Fibroblast of gingiva (primary cell): ENCODE measurements at places on chromosomes 5 and 9.

GRCh38 chr9:18756712-18757125, 276.3 kb downstream of the SAXO1 start:
- DNase-seq = no peak

DNA sequence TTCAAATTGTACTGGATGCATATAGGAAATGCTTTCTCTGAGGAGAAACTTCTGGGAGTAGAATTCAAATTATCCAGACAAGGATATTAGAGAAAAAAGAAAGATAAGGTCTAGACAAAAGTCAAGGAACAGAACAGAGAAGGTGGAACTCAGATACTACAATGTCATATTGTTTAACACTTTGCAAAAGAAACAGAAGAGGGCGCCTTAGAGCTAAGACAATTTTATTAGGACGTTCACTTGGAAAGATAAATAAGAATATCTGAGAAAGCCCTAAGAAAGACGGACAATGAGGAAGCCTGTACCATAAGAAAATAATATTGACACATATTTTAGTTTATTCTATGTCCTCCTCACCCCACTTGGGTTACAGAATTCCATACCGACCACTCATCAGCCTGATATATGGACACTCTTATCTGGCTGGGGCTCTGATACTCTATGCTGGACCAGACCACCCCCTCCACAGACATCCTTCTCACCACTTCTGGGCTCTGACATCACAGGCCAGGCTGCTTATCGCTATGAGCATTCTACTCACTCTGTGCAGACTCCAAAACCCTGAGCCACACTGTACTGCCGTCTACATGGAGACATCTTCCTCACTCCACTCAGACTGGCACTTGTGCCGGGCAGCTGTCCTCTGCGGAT, 9.1 kb upstream of the AK3 start:
- DNase-seq = peak; percentile 31

DNA sequence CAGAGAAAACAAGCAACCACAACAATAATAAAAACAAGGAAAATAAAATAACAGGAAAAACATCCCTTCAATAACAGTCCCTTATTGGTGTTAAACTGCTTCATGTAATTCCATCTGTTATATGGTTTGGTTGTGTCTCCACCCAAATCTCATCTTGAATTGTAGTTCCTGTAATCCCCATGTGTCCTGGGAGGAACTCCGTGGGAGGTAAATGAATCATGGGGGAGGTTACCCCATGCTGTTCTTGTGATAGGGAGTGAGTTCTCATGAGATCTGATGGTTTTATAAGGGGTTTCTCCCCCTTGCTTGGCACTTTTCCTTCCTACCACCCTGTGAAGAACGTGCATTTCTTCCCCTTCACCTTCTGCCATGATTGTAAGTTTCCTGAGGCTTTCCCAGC, 369.8 kb downstream of the TMEM232 start:
- DNase-seq = peak; percentile 32

DNA sequence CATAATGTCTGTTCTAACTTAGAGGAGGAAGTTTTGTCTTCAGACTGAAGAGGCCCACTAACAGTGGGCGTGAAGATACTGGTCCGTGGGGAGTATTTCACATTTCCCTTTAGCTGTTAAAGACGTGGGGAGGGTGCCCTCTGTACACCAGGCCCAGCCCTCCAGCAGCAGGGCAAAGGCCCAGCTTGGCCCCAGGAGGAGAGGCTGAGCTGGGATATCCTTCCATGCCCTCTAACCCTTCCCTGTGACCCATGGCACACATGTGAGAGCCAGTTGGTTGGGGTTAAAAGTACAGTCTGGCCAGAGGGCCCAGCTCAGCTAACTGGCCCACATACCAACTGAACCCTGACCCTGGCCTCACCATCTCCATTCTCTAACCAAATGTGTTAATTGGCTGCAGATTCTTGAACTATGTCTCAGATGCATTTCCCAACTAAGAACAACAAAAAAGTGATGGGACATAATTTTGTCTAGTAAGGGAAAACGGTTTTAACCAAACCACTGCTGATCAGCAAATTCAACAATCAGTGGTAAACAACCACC, 74.4 kb downstream of the LHFPL2 start:
- peak; percentile 63 for DNase-seq

DNA sequence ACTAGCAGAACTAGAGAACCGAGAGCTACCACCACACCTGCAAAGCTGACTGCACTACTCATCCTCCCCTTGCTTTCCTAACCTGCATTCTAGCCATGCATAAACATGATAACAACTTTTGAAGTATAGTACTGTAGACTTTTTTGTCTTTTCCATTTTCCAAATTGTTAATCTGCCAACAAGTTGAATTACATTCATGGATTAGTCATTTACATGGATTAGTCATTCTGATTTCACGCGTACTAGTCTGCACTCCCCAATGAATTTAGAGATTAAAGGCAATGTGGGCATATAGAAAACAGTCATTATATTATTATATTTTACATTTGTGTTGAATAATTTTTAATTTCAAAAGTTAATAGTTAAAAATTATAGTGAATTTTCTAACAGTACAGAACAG, 81.4 kb downstream of the EDIL3 start:
- DNase-seq = no peak

GRCh38 chr5:74673011-74673790, 11.8 kb upstream of the HEXB start:
- peak; percentile 56 for DNase-seq

DNA sequence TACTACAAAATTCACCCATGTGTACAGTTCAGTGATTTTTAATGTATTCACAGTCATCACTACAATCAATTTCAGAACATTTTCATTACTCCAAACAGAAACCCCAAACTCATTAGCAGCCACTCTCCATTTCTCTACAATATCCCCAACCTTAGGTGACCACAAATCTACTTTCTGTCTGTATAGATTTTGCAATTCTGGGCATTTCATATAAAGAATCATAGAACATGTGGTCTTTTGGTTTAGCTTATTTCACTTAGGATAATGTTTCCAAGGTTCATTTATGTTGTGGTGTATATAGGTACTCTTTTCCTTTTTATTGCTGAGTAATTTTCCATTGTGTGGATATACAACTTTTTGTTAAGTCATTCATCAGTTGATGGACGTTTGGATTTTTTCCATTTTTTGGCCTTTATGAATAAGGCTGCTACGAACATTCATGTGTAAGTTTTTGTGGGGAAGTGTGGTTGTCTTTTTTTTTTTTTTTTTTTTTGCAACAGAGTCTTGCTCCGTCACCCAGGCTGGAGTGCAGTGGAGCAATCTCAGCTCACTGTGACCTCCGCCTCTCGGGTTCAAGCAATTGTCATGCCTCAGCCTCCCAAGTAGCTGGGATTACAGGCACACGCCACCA, 54.5 kb downstream of the DOCK8 start:
- no peak for DNase-seq

DNA sequence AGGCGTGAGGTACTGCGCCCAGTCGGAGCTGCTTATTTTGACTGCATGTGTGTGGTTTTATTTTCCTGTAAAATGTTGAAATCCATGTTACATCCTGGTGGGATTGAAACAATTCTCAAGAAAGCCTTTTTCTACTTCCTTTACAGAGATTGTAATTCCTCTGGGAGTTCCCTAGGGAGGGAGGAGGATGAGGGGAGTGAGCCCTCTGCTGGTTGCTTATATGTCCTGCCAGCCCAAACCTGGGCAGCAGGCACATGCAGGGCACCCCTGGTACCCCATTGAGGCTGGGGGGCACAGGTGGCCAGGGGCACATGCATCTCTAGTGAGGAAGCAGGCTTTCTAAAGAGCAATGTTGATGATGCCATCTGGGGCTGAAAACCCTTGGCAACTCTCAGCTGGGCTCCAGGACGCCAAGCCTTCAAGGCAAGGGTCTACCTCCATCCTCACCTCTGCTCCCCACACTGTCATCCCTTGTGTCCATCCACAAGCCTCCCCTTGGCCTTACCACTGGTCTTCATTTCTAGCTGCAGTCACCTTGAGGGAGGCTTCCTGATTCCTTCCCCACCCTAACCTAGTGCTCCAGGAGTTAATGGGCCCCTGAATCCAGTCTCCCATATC, 84.7 kb upstream of the TNFSF8 start:
- DNase-seq = peak; percentile 51

DNA sequence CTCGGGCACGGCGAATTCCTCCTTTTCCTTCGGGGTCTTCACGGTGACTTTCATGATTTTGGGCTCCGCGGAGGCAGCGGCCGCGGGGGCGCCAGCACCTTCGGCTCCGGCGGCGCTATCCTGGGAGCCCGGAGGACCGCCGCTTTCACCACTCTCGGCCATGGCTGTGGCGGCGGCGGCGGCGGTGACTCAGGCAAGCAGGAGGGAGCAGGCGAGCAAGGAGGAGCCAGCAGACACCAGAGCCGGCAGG, 315 bp downstream of the UBQLN1 start:
- DNase-seq = no peak

DNA sequence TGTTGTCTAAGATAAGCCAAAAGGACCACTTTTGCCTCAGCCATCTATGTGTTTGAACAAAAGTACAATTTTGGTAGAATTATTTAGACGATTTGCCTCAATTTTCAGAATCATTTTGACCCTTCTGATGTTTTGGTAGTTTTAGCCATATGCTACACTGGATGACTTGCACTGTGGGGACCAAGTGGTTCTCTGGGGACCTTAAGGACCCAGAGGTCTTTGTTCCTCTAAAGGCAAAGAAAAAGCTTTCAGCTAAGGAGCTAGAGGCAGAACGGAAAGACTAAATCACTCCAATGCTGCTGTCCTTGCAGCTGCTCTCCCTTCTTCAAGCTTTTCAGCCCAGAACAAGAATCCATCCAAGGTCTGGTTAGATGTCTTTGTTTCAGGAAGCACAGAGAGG, 51.0 kb upstream of the APC start:
- no peak for DNase-seq

DNA sequence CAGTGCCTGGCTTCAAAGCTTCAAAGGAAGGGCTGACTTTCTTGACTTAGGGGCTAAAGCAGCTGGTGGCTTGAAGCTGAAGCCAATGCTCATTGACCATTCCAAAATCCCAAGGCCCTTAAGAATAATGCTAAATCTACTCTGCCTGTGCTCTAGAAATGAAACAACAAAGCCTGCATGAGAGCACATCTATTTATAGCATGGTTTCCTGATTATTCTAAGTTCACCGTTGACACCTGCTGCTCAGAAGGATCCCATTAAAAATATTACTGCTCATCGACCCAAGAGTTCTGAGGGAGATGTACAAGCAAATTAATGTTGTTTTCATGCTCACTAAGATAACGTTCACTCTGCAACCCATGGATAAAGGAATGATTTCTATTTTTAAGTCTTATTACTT, 6.7 kb downstream of the TMEM174 start:
- DNase-seq = no peak

- DNase-seq = peak; percentile 14
Observed at GRCh38 chr5:172683645-172684471, 42.8 kb downstream of the NEURL1B start.

GRCh38 chr9:120891245-120891883, 14.4 kb upstream of the PHF19 start:
- no peak for DNase-seq

- peak; percentile 67 for DNase-seq
Observed at GRCh38 chr5:38451074-38451725, 105.2 kb downstream of the LIFR start.

DNA sequence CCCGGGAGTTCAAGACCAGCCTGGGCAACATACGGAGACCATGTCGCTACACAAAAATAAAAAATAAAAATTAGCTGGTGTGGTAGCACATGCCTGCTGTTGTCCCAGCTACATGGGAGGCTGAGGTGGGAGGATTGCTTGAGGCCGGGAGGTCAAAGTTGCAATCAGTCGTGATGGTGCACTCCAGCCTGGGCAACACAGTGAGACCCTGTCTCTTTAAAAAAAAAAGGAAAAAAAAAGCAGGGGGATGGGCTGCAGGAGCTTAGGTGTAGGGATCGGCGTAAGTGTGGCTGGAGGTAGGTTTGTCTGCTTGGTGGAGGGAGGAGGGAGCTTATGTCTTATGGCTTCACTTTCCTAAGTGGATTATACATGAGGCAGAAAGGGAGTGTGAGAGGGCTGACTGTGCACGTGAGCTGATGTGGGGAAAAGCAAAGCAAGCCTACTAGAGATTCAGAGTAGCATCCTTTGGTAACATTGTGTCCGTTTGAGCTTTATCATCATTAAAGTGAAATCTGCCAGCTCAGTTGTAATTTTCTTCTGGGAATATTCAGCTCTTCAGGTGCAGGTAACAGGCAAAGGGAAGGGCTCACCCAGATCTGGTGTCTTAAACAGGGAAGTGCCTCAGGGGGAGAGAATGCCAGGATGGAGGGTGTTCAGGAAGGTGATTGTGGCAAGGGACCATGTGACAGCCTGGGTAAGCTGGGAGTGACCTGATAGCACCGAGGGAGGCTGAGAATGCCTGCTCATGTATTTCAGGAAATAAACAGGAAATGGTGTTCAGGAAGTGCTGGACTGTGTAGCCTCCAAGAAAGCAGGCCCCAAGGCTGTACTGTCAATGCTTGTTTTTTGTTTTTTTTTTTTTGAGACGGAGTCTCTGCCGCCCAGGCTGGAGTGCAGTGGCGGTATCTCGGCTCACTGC, 17.6 kb upstream of the SETX start:
- DNase-seq = no peak

DNA sequence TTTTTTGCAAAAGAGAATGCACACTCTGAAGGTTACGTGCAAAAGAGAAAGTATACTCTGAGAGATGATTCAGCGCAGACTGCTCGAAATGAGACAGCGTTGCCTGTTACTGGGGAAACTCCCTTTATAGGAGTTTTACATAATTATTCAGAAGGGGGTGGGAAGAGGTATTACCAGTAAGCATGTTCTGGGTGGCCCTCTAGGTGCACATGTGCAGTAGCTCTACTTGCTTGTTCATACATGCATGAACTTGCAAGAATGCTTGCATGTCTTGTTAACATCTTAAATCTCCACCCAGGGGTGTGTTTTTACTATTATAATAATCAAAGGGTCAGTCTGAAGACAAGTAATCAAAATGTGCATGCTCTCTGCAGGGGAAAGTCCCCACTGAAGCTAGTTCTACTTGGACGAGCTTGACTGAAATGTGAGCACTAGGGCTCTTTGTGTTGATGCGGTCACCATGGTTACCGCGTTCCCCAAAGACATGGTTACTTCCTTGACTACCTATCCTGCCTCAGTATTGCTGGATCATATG, 75.5 kb downstream of the SGCD start:
- no peak for DNase-seq

GRCh38 chr5:80745490-80745889, 90.7 kb upstream of the DHFR start:
- no peak for DNase-seq

- no peak for DNase-seq
Observed at GRCh38 chr9:78399153-78399552, 102.2 kb downstream of the PSAT1 start.

DNA sequence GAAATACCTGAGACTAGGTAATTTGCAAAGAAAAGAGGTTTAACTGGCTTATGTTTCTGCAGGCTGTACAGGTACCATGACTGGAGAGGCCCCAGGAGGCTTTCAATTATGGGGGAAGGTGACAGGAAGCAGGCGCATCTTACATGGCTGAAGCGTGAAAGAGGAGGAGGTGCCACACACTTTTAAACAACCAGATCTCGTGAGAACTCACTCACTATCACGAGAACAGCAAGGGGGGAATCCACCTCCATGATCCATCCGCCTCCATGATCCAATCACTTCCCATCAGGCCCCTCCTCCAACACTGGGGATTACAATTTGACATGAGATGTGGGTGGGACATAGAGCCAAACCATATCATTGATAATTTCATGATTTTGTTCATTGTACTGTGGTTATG, 2.5 kb upstream of the MED27 start:
- DNase-seq = no peak

- no peak for DNase-seq
Observed at GRCh38 chr9:107815782-107816560, 326.4 kb upstream of the KLF4 start.

GRCh38 chr5:150142185-150142958, 13.3 kb downstream of the PDGFRB start:
- no peak for DNase-seq

GRCh38 chr5:169341556-169341955, 40.6 kb upstream of the SLIT3 start:
- DNase-seq = no peak
